NCI-H146 (cell line): ENCODE measurements at places on chromosomes 6 and 20.

DNA sequence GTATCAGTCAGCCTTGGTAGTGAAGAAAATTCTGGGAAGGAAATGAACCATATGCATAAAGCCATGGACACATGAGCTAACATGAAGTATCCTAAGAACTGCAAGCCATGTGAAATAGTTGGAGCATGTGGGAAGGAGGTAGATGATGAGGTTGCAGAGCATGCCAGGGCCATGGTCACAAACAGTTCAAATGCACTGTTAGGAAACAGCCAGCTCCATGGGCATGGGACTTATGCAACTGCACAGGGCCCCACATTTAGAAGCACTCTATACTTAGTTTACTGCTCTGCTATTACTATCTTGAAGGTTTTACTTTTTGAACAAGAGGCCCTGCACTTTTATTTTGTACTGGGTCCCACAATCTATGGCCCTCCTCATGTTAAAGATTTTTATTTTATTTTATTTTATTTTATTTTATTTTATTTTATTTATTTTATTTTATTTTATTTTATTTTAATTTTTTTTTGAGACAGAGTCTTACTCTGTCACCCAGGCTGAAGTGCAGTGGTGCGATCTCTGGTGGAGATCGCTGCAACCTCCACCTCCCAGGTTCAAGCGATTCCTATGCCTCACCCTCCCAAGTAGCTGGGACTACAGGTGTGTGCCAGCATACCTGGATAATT, 169.1 kb downstream of the IBTK start:
- DNase-seq: no peak

GRCh38 chr6:81766482-81767069, 14.1 kb upstream of the TENT5A start:
- DNase-seq: no peak

GRCh38 chr6:108403236-108403635, 108.4 kb downstream of the AFG1L start:
- DNase-seq: no peak

- no peak for DNase-seq
Measured at GRCh38 chr6:63929111-63929510, 293.5 kb downstream of the PHF3 start.

GRCh38 chr20:59004493-59004762, 2.6 kb downstream of the CTSZ start:
- no peak for DNase-seq

- peak; percentile 72 for DNase-seq
Measured at GRCh38 chr6:89353702-89354392, 1.3 kb upstream of the UBE2J1 start.

DNA sequence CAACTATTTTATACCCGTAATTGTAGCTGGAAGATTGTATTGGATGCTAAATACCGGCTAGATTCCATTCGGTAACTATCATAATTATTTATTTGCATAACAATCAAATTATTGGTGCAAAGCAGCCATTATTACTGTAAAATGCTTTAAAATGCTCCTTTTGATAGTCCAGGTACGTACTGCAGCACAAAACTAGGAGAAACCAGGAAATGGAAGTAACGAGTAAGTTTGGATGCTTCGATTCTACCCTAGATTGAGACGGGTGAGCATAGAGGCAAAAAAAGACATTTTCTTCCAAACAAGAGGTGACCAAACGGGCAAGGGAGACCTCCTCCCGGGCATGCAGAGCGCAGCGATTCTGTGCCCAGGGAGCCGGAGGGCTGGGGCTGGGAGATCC, 469 bp upstream of the XRN2 start:
- no peak for DNase-seq

DNA sequence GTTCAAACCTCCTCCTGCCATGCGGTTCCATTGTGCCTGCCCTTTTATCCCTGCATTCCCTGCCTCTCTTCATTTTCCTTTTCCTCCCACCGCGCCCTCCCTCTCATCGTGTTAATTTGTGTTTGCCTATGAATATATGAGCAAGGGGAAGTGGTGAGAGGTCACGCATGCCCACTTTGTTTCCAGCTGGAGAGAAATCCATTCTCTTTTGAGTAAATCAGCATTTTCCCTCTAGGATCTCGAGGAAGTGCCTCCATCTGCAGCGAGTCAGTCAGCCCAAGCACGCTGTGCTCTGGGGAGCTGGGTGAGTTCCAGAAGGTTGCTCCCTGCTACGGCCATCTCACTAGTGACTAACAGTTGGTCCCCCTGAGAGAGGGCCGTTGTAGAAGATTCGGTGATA, 42.9 kb downstream of the CDH26 start:
- DNase-seq: peak; percentile 75

DNA sequence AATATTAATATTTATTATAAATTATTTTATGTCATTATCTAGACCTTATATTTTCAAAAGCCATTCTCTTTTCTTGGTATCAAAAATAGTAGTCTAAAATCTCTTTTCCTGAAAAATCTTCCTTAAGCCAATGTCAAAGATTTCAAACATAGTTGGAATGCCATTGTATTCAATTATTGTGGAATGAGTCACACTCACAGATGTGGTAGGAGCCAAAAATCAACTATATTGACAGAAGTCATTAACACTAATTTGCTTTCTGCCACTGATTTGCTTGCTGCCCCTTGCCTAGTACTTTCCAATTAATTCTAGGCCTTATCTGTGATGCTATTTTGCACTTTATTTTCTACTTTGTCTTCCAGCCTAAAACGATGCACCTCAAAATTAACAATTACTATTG, 1326.3 kb upstream of the GJE1 start:
- DNase-seq: no peak

DNA sequence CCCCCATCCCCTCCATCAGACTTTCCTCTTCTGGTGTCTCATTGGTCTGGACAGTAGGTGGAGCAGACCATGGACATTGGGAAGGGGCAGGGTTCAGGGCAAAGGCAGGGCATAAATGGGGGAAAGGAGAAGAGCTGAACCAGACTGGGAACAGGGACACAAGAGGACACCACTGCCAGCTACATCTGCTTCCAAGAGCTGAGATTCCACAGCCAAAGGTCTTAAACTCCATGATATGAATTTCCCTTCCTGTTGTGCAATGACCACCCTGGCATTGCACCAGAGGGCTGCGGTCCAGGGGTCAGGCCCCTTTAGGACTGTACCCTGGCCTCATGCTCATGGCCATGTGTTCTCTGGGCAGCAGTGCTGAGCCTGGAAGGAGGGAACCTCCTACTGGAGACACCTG, 137.9 kb downstream of the MAFB start:
- DNase-seq: no peak

DNA sequence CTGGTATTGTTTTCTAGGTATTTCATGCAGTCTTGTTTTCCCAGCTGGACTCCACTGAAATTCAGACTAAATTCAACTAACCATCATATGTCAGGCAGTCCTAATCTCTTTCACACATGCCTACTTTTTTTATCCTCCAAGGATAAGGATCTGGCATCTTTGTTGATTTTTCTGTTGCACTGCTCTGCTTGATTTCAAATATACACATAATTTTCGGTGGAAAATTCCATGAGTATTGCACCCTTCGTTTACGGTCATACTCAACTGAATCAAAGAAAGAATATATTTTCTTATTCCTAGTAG, 64.8 kb upstream of the UNC93A start:
- no peak for DNase-seq

- DNase-seq: no peak
Measured at GRCh38 chr6:2990932-2991506, 8.7 kb upstream of the NQO2 start.

- DNase-seq: peak; percentile 85
Measured at GRCh38 chr6:110178626-110179405, 654 bp downstream of the WASF1 start.

GRCh38 chr6:25511376-25511775, 140.6 kb upstream of the SCGN start:
- no peak for DNase-seq

DNA sequence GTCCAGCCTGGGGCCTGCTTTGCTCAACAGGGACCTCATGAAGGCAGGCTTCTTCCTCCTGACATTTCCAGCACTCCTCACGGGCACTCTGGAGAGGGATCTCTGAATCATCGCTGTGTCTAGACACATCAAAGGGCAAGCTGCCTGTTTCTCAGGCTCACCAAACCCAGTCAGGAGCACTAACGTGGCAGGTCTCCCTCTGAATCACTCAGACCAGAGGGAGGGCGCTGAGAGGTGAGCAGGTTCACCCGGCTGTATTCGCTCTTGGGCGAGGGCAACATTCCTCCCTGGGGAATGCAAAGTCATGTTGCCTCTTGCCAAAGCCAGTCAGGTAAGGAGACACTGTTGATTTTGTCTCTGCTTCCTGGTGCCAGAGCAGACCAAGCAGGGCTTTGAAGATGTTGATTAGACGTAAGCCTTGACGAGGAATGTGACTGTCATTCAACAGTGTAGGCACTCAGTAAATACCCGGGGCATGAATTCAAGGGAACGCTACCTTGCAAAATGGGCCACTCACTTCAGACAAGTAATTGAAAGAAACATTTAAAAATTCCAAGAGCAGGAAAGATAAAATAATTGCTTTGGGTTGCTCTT, 50.1 kb downstream of the CYP24A1 start:
- no peak for DNase-seq

GRCh38 chr20:16761305-16761829, 13.2 kb downstream of the OTOR start:
- DNase-seq: peak; percentile 70

DNA sequence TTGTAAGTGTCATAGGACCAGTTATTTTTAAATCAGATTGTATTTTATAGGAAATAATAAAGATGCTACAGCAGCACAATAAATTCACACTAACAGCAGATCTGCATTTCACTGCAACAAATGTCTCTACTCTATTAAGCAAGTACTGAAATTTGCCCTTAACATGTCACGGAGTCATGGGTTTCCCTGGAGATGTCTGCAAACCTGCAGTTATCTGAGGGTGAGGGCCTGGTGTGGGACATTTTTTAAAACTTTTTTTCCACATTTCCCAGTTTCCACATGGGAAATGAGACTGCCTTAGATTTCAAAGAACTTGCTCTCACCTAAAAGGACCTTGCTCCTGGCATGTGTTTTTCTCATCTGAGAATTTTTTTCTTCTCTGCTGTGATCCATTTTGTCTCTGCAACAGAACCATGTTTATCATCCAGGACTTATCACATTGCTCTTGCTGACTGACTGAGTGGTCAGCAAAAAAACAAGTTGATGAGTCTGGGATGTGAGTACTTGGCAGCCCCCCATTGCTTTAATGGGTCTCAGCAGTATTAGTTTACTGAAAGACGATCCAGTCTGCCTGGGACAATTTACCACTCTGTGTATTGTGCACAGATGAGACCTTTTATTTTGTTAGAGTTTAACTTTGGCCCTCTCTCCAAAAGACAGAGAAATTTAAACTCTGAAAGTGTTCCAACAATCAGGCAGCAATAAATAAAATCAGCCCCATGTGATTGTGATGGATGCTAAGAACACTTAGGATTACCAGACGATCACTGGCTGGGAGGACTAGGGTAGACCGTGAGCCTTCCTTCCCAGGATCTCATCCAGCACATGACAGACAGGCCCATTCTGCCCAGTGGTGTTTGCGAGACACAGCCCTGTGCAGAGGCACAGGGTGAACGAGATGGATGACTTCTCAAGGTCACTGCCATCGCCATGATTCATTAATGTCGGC, 268.8 kb downstream of the BTBD9 start:
- DNase-seq: peak; percentile 61

GRCh38 chr6:56868687-56869086, 86.2 kb upstream of the BEND6 start:
- peak; percentile 59 for DNase-seq

DNA sequence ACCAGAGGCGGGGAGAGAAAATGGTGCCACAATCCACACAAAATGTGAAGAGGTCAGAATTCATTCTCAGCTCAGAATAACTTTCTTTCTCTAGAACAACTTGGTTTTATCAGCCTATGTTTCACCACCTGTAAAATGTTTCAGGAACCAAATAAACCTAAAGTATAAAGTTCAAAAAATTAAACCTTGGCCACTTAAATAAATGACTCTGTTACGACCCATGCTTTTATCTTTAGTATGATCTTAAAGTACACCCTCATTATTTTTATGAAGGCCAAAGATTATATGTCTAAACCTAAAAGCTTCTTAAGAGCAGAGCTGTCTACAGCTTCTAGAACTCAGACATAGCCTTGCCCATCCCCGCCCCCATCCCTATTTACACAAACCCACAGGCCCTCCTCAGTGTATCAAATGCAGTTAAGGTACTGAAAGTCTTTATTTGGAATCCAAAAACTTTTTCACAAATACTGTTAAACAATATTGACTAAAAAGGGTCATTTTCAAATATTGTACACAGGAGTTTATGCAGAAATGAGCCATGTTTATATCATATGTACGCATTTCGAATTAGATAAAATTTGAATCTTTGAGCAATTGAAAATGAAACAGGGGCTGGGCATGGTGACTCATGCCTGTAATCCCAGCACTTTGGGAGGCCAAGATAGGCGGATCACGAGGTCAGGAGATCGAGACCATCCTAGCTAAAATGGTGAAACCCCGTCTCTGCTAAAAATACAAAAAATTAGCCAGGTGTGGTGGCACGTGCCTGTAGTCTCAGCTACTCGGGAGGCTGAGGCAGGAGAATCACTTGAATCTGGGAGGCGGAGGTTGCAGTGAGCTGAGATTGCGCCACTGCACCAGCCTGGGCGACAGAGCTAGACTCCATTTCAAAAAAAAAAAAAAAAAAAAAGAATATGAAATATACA, 5.7 kb upstream of the NHSL1 start:
- no peak for DNase-seq

GRCh38 chr20:645318-646106, 7.5 kb downstream of the SRXN1 start:
- DNase-seq: peak; percentile 68

DNA sequence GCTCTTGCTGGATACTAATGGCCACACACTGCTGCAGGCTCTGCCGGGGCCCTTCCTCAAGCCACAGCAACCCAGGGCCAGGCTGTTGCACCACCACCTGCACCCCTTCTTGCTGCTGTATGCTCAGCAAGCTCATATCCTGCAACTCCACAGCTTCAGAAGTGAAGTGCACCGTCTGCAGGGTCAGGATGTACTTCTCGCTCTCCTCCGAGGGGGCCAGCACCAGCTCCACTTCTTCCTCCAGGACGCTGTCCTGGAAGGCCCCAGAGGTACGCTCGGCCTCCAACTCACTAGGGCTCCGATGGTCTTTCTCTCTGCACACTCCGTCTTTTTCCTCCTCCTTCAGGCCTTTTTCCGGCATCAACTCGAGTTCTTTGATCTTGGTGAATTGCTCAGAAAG, 1.2 kb downstream of the CTCFL start:
- DNase-seq: no peak

DNA sequence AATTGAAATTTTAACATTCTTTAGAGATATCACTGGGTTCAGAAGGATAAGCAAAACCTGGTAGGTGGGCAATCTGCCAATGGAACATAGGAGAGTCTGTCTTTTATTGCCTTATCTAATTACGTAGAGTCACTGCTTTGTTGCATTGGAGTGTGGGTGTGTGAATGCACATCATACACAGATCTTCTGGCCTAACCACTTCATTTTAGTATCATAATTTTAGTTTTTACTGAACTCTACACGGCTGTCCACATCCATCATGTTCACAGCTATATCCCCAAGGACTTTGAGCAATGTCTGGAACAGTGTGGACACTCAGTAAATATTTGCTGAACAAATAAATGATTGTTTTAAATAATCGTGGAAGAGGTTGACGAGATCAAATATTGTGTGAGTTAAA, 104.6 kb upstream of the AKIRIN2 start:
- DNase-seq: no peak
